ENCODE measurements at places on chromosomes 4 and X.

- DNase-seq = peak; percentile 69
These were observed at the start of gene CASP6 for GRCh38 chr4:109702950-109703663. CASP6 (minus strand) TSS chr4:109703445; CDS start chr4:109703395, 50 bp downstream.

DNA sequence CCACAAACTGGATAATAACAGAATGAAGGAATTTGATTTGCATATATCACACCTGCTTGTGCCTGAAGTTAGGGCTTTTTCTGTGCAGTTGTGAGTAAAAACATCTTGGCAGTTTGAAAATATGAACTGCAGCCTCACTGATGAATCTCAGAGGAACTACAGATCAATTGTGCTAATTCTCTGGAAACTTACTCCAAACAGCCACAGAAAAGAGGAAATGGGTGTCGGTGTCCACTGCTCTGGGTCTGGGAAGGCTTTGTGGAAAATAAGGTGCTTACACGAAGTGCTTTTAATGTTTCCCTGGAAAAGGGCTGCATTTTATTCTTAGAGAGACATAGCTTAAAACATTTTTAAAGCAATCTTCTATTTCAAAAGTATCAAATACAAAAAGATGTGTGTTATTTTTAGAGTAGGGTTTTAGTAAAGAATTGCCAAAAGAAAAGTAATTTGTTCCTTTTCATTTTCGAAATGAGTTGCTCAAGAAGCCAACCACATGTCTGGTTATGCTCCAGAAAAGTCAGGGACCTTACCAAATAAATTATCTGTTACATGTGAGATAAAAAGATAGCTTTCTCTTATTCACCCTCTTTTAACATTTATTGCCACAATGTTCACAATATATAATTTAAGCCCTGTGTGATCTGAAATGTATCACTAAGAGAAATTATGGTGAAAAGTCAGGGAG lies 240.1 kb downstream of the FRAS1 start:
- DNase-seq = no peak

GRCh38 chrX:71652405-71652804 lies 14.9 kb upstream of the LOC101059915 start:
- peak; percentile 24 for DNase-seq

GRCh38 chr4:20251796-20252655 lies at the start of gene SLIT2:
SLIT2 (plus strand) TSS chr4:20251905; CDS start chr4:20253816, 1,911 bp downstream.
- DNase-seq = no peak

DNA sequence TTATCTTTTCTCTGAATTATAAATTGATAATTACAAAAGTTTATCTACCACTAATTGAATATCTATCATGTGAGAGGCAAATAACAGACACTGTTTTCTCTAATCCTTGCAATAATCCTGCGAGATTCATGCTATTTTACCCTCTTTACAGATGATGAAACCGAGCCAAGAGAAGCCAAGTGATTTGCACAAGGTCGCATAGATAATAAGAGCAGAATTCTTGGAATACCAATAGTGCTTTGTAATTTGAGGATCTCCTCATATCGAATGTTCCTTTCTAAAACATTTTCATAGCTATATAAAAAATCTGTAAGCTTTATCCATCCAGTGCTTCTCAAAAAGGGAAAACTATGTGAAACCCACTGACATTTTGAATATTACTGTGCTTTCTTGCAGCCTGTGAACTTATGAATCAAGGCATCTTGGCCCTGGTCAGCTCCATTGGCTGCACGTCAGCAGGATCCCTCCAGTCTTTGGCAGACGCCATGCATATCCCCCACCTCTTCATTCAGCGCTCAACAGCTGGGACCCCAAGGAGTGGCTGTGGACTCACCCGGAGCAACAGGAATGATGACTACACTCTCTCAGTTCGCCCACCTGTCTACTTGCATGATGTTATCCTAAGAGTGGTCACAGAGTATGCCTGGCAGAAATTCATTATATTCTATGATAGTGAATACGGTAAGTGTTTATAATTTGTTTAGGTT lies 743.8 kb upstream of the ATOH1 start:
- no peak for DNase-seq

Measured in CD4-positive, alpha-beta T cell treated with Interferon gamma for 1 hour (primary cell).